NCI-H2029 (cell line): ENCODE measurements at places on chromosomes 1 and 21.

GRCh38 chr1:147904726-147905125, 2.1 kb downstream of the GJA8 start:
- DNase-seq = no peak

DNA sequence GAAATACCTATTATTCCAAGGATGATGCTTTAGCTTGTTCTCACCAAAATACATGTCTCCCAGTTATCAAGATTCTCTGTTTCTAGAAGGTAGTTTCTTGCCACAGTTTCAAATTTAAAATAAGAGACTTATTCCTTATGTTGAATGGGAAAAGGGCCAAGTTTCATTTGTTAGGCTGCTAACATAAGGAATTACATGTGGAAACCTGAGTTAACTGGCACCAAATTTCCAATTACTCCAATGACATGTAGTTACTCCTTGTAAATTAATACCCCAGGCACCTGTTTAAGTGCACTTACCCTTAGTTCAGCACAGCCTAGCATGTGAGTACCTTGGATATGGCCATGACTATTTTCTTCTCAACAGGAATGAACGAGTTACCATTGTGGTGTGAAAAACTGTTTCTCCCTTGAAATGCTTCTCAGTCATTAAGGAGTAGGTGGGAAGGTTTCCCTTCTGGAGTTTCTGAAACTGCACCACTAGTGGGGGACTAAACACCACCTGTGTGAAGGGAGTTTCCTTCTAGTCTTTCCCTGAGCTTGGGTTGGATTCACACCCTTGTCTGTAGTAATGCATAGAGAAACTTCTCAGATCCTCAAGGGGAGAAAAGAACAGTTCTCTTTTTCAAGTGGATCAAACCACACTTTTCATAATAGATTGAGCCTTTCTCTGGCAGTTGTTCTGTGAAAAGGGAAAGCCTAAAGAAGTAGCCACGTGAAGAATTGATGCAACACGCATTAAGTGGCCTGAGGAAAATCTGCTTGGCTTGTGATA, 32.3 kb upstream of the LRRC8C start:
- no peak for DNase-seq

DNA sequence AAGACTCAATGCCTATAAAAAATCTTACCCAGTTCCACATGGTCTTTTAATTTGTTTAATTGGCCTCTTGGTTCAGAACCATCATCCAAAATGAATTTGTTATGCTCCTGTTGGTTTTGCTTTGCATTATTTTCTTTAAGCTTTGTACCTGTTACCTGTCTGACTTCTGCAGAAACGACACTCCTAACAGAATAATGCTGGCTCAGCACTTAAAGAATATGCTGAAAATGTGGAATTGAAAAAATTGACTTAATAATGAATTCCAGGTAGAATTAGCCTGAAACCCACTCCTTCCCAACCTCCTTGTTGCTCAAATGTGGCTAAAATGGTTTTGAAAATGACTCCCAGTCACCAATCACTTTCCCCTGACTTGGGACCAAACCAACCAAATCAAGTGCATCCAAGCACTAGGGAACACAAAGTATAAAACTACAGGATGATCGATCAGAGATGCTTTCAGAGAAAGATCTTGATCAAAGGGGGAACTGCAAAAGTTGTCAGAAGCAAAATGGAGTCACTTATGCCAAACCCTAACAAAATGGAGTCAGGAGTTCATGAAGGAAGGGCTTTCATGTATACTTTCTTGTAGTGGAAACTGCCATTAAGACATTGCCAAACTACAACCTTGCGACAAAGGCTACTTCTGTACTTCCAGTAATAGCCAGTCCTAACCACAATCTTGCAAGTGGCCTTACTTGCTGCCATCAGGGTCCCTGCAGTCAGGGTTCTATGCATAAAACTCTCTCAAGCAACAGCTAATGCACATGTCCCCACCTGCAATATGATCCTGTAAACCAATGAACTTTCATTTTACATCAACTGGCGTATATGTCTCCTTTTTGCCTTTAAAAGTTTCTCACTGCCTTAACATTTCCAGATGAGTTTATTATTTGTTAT, 5.4 kb downstream of the GBP7 start:
- no peak for DNase-seq

DNA sequence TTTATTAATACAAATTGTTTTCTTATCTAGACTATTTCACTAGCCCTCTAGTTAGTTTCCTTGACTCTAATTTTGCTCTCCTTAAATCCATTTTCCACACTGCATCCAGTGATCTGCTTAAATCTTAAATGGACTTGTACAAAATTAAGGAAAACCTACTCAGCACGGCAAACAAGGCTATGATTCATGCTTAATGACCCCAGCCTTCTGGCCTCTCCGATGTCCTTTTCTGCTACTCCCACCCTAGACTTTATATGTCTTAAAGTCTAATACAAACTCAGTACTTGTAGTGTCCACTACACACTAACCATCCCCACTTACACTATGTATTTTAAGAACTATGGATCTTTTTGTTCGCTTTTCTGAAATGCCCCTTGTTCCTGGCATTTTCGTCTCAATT, 2.2 kb downstream of the TMED5 start:
- no peak for DNase-seq

DNA sequence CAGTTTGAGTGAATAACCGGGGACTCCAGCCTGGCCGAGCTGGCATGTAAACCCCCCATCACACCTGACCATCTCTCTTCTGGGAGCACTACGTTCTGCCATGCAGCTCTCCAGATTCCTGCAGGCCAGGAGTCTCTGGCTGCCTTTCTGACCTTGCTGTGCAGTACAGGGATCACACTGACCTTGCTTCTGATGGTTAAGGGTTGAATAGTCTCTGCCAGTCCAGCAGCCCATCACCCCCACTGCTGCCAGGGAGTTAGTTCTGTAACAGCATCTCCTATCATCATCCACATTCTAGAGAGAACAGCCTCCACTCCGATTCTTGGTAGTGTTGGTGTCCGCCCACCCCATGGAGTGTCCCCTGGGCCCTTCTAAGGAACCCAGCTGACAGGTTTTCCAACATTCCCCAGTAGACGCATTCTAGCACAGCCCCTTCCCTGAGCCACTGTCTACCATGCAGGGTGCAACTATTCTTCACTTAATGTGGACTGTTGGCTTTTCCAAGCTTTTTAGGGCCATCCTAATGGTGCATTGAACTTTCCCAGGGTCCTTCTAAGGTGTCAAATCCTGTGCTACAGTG, 109.8 kb downstream of the RIPK4 start:
- DNase-seq = no peak

- no peak for DNase-seq
Observed at GRCh38 chr1:59635097-59635496, 179.7 kb upstream of the HOOK1 start.
